ENCODE measurements at places on chromosomes 5 and 9. TPM values are rescaled to one million over a fixed set of nuclear protein-coding genes. Genes with fewer than 3 reads are reported as not detected.

OR2Y1 gene
- not detected for total RNA-seq

- no peak overlapping the region for H3K4me3 ChIP-seq
- peaks cover 7% of the 10 kb centered on the region for H3K36me3 ChIP-seq
- DNase-seq: no peak
- no peaks in the 10 kb centered on the region for H3K27me3 ChIP-seq
These were observed 4.4 kb downstream of the LRRC8A start for GRCh38 chr9:128886211-128886891.

PPP2R2B gene
- 5.3 TPM for total RNA-seq

GRCh38 chr5:132050136-132050535 is 10.3 kb upstream of the IL3 start:
- no peak for DNase-seq
- H3K36me3 ChIP-seq: no peaks in the 10 kb centered on the region

- no peak overlapping the region for H3K4me3 ChIP-seq
- no peak for DNase-seq
These were observed 18.4 kb upstream of the DENND1A start for GRCh38 chr9:123948286-123948685.

GRCh38 chr5:79771387-79771786 is 81.8 kb downstream of the CMYA5 start:
- no peak overlapping the region for H3K27ac ChIP-seq
- H3K4me1 ChIP-seq: peaks cover 2% of the 10 kb centered on the region
- no peak for DNase-seq

DNA sequence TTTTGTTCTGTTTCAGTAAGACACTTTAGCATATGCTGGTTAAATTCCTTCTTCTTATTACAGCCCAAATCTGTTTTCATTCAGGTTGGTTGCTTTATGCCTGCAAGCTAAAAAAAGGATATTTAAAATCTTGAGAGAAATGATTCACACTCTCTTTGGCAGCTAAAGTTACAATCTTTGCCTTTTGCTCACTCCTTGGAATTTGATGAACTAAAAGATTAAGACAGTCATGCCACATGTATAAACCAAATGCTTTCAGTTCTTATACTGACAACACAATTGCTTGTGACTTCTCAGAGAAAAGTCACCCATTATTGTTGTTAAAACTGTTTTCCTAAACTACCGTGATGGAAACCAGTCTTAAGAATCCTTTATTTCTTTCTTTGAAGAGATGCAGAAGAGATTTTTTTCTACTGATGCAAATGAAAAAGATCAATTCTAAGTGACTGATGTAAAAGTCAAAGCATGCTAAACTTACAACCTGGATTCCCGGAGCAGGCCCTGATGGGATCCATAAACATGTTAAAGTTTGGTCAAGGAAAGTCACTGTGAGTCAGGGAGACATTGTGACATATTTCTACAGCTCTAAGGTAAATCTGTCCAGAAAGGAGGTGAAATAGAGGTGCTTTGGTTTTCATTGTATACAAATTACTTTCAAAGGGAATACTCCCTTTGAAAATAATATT is 144.2 kb upstream of the CDH10 start:
- no peak for DNase-seq
- no peaks in the 10 kb centered on the region for H3K27me3 ChIP-seq
- H3K27ac ChIP-seq: no peak overlapping the region

GRCh38 chr5:59149271-59149670 is 566.4 kb downstream of the RAB3C start:
- no peak overlapping the region for H3K4me3 ChIP-seq
- H3K36me3 ChIP-seq: peaks cover 5% of the 10 kb centered on the region
- DNase-seq: no peak
- H3K4me1 ChIP-seq: peaks cover 24% of the 10 kb centered on the region

GRCh38 chr9:33881635-33882034 is 64.7 kb downstream of the UBE2R2 start:
- H3K27me3 ChIP-seq: no peaks in the 10 kb centered on the region
- no peak overlapping the region for H3K4me3 ChIP-seq
- peaks cover 9% of the 10 kb centered on the region for H3K4me1 ChIP-seq
- peaks cover 1% of the 10 kb centered on the region for H3K36me3 ChIP-seq
- no peak overlapping the region for H3K27ac ChIP-seq

DNA sequence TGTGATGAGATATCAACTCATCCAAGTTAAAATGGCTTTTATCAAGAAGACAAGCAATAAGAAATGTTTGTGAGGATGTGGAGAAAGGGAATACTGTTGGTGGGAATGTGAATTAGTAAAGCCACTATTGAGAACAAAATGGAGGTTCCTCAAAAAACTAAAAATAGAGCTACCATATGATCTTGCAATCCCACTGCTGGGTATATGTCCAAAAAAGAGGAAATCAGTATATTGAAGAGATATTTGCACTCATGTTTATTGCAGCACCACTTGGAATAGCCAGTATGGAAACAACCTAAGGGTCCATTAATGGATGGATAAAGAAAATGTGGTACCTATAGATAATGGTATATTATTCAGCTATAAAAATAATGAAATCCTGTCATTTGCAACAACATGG is 25.1 kb downstream of the PPIP5K2 start:
- DNase-seq: no peak
- no peak overlapping the region for H3K27ac ChIP-seq
- H3K36me3 ChIP-seq: peaks cover 3% of the 10 kb centered on the region
- H3K4me3 ChIP-seq: no peak overlapping the region

DNA sequence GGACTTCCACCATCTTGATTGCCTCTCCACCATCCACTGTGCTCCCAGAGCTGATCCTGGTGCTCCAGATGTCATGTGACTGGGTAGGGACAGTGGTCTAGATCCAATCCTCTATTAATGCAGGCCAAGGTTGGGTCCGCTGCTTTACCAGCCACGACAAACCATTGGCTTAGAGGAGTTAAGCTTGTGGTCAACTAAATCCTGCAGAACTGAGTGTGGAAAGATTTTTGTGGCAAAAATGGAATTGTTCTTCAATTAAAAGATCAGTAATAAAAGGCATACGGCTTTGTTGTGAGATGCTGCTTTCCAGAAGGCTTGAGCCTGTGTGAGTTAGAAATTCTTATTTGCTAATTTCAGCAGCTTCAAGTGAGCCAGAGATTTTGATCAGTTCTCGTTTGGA is 30.7 kb downstream of the SLC1A3 start:
- DNase-seq: no peak
- peaks cover 9% of the 10 kb centered on the region for H3K27me3 ChIP-seq
- no peaks in the 10 kb centered on the region for H3K36me3 ChIP-seq
- H3K4me3 ChIP-seq: no peak overlapping the region
- H3K27ac ChIP-seq: no peak overlapping the region
- no peaks in the 10 kb centered on the region for H3K4me1 ChIP-seq

DNA sequence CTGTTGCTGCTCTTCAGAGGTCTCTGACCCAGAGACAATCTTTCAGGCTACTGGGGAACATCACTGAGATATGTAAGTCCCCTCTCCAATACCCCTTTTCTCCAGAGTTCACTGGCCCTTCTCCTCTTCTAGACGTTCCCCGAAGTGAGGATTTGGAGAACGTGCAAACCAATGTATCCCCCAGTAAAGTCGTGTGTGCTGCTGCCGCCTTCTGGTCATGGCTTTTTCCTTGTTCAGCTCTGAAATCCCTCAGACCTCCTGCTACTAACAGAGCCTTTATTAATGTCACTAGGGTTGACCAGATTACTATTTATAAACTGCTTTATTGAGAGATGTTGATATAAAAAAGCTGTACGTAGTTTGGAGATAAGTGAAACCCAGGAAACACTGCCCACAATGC is 1028.6 kb downstream of the CDH9 start:
- no peaks in the 10 kb centered on the region for H3K27me3 ChIP-seq
- H3K4me1 ChIP-seq: no peaks in the 10 kb centered on the region
- H3K36me3 ChIP-seq: no peaks in the 10 kb centered on the region
- no peak for DNase-seq
- H3K4me3 ChIP-seq: no peak overlapping the region

Data from activated naive CD8-positive, alpha-beta T cell treated with anti-CD3 and anti-CD28 coated beads, Interleukin-2, amount 10 ng/mL, durations not matched to agents 7 days and 5 days (primary cell).